BJ (cell line): ENCODE measurements at places on chromosomes 7 and 10.

DNA sequence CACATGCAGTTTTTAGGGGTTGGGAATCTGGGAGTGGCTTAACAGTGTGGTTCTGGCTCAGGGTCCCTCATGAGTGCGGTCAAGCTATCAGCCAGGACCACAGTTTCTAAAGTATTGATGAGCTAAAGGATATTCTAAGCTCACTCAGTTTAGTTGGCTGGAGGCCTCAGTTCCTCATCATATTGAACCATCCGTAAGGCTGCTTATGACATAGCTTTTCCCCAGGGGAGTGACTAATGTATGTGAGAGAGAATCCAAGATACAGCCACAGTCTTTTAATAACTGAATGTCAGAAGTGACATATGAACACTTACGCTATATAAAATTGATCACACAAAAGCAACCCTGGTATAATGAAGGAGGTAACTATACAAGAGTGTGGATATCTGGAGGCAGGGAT, 245.3 kb downstream of the POLR1F start:
- DNase-seq: no peak

- DNase-seq: no peak
Observed at GRCh38 chr7:77466450-77466849, 50.3 kb upstream of the GSAP start.

- no peak for DNase-seq
Observed at GRCh38 chr7:92750946-92751345, 85.4 kb downstream of the CDK6 start.

- DNase-seq: no peak
Observed at GRCh38 chr10:25232204-25232603, 57.4 kb downstream of the GPR158 start.

GRCh38 chr10:101745074-101745696, 30.7 kb downstream of the FGF8 start:
- no peak for DNase-seq

GRCh38 chr7:106283501-106283830, 1.3 kb downstream of the NAMPT start:
- no peak for DNase-seq

GRCh38 chr10:91296471-91296870, 76.0 kb downstream of the PCGF5 start:
- DNase-seq: no peak

- no peak for DNase-seq
Observed at GRCh38 chr10:74558403-74558802, 268.0 kb upstream of the KAT6B start.
